ENCODE measurements at places on chromosomes 1 and 21.

DNA sequence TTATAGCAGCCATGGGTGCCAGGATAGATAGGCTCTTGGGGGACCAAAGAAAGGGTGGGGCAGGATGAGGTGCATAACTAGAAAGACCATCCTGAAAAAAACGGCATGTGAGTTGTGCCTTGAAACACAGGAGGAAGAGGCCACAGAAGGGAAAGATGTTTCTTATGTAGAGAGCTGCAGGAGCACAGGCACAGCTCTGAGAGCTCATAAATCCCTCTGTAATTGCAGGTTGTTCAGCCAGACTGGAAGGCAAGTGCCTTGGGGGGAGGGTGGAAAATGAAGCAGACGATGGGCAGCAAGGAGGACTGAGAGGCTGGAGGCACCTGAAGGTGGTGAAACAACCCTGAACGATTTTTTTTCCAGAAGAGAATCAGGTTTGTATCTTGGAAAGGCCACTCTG is 170.7 kb downstream of the NR5A2 start:
- DNase-seq, result no peak

- DNase-seq, result no peak
Measured at GRCh38 chr1:64423526-64423925, 46.4 kb upstream of the CACHD1 start.

DNA sequence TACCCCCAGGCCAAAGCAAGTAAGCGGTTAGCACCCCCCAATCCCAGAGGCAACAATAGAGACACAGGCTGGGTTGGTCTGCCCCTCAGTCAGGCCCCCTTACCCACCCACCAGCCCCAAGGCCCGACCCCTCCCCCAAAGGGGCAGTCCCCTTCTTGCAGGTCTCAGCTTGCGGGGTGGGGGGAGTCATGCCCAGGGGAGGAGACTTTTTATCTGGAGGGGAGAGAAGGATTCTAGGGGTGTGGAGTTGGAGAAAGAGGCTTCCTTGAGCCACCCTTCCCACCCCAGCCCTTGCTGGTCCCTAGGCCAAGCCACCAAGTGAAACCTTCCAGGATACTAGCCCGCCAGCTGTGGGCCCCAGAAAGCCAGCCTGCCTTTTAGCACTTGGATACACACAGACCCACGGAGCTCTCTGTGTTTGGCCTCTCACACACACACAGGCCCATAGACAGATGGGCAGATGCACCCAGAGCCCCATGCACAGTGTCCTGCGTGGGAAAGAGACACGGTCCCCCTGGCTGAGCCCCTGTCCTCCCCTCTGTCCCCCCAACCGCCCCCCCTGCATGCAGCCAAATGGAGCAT is 7.1 kb downstream of the TMEM54 start:
- no peak for DNase-seq

DNA sequence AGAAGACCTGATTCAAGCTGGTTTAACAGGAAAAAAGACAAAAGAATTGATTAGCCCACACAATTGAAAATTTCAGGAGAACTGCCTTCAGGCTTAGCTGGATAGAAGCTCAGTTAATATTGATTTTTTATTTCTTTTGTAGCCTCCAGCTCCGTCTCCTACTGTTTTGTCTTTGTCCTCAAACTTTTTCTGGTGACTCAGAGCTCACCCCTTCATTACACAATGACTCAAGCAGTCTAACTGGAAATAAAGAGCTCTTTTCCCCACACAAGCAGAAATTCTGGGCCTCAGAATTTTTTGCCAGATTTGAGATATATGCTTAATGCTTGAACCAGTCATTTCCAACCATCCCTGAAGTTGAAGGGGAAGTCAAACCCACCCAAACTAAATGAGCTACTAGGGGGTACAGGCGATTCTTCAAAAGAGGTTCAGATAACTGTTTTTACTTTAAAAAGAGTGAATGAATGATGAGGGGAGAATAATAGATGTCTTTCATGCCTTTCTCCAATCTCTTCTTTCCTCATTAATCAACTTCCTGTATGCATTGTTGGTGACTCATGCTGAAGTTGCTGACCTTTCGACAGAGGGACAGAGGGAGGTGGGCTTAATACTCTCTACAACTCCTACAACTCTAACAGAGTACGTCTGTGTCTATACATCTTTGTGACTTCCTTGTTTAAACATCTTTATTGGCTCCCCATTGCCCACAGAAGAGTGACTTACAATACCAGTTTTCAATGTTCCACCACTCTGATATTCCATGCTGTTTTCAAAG is 6.2 kb upstream of the ACP6 start:
- DNase-seq, result no peak

DNA sequence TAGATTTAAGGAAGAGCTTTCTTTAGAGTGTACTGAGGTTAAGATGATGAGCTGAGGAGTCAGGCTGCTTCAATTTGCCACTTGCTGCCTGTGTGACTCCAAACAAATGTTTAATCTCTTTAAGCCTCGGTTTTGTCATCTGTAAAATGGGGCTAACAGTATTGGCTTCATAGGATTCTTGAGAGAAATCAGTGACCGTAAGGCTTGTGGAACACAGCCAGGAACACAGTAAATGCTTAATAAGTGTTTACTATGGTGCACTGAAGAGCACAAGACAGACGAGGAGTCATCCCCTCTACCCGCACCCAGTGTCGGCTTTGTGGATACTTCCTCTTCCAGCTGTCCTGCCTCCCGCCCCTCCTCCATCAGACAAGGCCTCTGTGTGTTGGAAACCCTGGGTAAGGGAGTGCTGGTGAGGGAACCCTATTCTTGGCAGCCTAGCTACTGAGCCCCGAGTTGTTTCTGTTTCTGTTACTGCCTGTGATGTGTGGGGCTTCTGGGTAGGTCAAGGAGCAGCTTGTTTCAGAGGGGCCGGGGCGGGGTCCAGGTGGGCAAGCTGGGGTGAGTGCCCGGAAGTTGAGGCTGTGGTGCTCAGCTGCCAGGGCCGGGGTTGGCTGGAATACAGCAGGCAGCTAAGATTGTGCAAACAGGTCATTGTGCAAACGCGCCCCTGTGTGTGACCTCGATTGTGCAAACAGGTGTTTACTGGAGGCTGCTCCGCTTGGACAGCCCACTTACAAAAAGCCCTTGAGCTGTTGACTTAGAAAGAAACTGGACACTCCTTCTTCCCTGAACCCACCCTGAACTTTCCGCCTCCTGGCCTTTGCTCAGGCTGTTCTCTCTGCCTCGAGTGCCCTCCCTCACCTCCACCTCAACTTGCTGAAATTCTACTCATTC is 4.0 kb upstream of the CSF3R start:
- no peak for DNase-seq

DNA sequence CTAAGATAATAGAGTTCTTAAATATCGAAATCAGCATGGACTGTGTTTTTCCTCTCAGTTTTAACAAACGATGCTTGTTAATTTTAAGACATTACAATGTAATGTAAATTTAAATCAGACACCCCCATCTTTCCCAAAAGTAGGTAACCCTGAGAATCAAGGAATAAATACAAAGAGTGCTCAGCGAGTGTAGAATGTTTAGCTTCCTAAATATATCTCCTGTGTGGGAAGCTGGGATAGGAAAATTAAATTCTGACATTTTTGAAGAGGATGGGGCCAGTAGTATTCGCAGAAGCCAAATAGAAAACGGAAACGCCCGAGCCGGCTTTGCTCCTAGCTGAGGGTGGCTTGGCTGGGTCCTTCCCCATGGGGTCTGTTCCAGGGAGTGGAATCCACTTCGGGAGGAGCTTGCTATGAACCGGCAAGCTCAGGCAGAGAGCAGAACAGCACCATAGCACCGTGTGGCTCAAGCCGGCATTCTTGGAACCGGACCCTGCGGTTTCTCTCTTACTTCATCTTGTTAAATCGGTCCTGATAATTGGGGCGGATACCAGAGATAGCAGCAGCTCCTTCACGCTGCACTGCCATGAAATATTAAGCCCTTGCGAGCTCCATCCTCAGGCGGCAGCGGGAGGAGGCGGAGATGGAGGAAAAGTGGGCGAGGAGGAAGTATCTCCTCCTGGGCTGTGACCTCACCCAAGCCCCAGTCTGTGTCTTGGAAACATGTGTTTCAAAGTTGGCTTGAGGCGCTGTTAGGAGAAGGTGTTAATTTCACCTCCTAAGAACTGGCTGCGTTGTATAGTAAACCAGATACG is 24.9 kb downstream of the MAP3K7CL start:
- DNase-seq, result no peak

- no peak for DNase-seq
Measured at GRCh38 chr1:204308023-204308628, 51.6 kb downstream of the PLEKHA6 start.

DNA sequence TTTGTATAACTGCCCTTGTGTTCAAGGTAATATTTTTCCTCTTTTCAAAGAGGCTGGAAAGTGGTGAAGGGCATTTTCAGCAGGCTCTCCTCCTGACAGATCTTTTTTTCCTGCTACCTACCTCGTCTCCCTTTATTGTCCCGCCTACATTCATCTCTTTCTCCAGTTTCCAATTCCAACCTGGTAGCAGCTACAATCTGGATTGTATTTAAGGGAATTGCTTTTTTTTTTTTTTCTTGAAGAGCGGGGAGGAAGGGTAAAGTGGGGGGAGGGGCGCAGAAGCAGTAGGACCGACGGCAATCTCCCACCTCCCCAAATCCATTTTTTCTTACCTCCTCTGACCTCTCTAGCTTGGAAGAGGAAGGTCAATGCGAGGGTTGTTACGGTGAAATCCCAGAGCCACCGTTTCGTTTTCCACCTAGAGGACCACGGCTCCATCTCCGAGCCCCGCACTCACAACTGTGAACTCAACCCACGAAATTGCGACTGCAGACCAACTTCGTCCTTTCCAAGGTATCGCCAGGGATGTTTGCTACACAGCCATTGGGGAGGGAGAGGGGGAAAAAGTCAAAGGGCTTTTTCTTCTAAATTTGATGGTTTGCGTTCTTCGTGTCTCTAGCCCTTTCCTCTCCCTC is 464 bp downstream of the COL11A1 start:
- DNase-seq, result no peak

GRCh38 chr1:229434005-229434640 is at the start of gene ACTA1:
ACTA1 (minus strand) TSS chr1:229434094; CDS start chr1:229433115, 979 bp downstream.
- DNase-seq, result no peak

DNA sequence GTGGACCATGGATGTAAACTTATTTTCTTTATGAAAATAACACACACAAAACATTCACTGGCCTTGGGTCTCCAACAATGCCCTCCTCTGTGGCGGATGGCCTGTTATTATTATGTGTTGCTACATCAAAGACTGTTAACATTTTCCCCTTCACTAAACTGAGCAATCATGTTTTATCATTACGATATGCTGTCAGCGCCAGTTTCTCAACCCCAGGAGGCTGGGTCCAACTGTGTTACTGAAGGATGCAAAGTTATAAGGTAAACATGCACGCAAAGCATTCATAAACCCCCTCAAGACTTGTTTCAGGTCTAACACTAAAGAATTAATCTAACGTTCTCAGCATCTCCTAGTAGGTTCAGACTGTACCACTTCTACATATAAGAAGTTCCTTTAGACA is 6.0 kb upstream of the DUSP10 start:
- no peak for DNase-seq

DNA sequence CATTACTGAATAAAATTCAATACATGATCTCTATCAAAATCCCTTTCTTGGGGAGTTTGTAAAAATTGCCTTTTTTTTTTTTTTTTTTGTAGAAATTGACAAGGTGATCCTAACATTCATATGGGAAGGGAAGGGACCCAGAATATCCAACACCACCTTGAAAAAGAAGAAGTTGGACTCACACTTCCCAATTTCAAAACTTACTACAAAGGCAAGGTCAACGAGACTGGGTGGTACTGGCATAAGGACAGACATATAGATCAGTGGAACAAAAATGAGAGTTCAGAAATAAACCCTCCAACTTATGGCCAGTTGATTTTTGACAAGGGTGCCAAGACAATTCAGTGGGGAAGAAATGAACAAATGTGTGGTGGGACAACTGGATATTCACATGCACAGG is 31.4 kb upstream of the CLSTN1 start:
- DNase-seq, result no peak

GRCh38 chr1:197180252-197180878 is 33.9 kb upstream of the ASPM start:
- no peak for DNase-seq

- DNase-seq, result no peak
Measured at GRCh38 chr1:184672013-184672726, 82.5 kb downstream of the EDEM3 start.

Measured in cortex of kidney (tissue), 1 donor.